Activated effector memory CD4-positive, alpha-beta T cell treated with Interleukin-2 at 50 U/mL for 16 hours (primary cell): ENCODE measurements at places on chromosomes 6 and 20.

DNA sequence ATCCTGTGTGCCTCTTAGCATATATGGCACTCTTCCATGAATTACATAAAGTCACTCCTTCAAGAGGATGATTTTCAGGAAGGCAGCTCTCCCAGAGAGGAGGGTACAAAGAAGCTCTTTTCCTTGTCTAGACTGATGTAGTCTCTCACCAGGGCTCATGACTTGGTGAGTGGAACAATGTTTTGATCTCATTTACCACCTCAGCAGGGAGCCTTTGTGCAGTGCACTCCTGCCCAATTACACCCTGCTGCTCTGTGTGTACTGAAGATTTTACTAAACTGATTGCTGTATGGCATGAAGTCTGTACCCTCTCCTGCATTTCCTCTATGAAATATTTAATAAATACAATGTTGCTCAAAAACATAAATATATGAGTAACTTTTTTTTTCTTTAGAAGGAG lies 598.3 kb upstream of the HS3ST5 start:
- DNase-seq = no peak

DNA sequence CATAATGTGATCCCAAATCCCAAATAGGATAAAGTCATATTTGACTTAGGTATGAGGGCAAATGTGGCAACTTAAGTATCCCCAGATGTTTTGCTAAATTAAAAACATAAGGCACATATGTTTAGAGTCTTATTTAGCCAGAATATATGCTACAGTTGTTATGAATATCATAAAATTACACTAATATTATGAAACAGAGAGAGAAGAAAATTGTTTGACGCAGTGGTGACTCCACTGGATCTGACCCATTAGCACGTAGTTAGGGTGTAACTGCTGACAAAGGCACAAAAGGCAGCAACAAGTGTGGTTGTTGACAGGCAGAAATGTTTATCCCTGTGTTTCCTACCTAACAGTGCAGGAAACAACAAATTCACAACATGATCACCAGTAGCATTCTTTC lies 152.4 kb upstream of the THBS2 start:
- DNase-seq = no peak

DNA sequence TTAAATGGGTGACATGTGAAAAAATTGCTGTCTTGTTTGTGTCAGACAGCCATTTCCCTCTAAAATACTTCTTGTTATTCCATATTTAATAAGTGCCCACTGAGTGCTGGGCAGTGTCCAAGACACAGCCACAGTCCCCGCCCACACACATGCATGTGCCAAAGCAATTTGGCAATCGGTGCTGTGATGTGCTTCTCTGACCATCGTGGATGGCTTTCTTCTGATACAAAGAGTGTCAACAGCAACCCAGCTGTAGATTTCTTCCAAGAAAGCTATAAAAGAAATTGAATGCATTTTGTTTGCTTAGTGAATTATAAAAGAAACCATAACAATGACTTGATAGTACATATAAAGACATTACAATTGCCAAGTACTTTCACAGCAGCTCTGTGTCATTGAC lies 140.5 kb upstream of the ATXN1 start:
- DNase-seq = no peak

GRCh38 chr6:137496909-137497720 lies 2.9 kb upstream of the OLIG3 start:
- DNase-seq = no peak

- no peak for DNase-seq
These were observed 139.5 kb upstream of the BTBD3 start for GRCh38 chr20:11778206-11778570.

- no peak for DNase-seq
These were observed 24.1 kb downstream of the HECA start for GRCh38 chr6:139159016-139159415.

- no peak for DNase-seq
These were observed 6.8 kb upstream of the EZR start for GRCh38 chr6:158825951-158826306.

GRCh38 chr6:133392015-133392414 lies 150.9 kb downstream of the EYA4 start:
- no peak for DNase-seq

DNA sequence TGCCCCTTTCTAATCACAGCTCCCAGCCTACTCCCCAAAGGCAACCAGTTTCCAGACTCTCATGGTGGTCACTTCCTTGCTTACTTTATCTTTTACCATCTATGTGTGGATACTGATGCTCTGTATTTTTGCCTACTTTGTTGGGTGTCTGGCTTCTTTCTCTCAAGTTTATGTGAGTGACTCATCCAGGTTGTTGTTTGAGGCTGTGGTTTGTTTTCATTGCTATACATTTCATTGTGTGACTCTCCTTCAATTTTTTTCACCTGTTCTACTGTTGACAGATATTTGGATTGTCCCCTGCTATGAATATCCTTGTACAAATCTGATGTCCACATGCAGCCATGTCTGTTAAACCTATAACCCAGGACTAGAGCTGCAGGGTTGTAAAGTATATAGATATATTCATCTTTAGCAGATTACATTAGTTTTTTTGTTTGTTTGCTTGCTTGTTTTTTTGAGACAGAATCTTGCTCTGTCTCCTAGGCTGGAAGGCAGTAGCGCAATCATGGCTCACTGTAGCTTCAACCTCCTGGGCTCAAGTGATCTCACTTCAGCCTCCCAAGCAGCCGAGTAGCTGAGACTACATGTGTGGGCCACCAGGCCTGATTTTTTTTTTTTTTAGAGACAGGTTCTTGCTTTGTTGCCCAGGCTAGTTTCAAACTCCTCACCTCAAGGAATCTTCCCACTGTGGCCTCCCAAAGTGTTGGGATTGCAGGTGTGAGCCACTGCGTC lies 72.9 kb upstream of the EEF1E1 start:
- DNase-seq = no peak
